NCI-H2081 treated with DMSO at 0.1 percent for 48 hours (cell line): ENCODE measurements at places on chromosomes 6 and 20.

DNA sequence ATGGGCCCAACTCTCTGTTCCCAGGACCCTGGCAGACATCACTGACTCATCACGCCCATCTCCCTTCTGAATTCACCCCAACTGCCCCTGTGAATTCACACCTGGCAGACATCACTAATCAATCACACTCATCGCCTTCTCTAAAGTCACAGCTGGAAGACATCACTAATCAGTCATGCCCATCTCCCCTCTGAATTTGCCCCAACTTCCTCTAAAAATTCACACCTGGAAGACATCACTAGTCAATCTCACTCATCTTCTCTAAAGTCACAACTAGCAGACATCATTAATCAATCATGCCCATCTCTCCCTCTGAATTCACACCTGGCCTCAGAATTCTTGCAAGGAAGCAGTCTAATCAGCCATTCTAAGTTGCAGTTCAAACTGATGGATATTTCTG, 111.1 kb downstream of the FOXA2 start:
- DNase-seq = no peak

DNA sequence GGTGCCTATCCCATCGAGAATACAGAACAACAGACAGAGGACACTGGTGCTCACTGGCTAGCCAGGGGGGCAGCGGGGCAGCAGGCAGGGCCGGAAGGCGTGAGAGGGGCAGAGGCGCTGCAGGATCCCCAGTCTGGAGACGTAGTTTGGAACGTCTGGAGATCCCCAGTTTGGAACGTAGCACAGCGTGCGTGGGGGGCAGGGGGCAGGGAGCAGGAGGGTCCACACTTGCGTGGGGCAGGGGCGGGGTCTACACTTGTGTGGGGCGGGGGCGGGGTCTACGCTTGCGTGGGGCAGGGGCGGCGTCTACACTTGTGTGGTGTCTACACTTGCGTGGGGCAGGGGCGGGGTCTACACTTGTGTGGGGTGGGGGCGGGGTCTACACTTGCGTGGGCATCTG, 107.2 kb downstream of the DACT2 start:
- DNase-seq = no peak

DNA sequence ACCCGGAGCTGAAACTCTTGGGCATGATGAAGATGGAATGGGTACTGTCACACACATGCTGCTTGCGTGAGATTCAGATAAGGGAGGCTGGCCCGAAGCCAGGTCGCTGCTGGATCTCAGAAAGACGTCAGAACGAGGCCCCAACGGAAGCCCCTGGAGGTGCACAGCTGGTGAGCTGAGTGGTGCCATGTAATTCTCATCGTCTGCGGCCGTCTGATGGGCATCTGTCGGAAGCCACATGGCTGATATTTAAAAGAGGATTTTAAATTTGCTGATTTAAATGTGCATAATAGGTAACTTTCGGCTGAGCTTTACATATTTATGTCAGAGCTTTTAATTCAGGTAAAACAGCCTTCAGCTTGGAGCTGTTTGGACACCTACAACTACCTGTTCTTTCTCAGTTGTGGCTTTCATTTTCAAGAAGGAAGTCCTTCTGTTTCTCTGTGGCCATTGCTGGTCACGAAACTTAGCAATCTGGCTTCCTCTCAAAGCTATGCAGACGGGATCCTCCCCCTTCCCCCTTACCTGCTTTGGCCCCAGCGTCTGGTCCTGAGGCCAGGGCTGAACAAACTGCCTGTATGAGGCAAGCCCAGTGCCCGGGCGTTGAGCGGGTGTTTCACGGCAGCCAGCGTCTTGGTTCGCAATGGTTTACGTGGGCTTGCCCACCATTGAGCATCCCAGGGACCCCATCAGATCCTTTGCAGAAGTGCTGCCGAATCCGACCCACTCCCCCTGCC, 9.2 kb downstream of the SLCO4A1 start:
- no peak for DNase-seq

DNA sequence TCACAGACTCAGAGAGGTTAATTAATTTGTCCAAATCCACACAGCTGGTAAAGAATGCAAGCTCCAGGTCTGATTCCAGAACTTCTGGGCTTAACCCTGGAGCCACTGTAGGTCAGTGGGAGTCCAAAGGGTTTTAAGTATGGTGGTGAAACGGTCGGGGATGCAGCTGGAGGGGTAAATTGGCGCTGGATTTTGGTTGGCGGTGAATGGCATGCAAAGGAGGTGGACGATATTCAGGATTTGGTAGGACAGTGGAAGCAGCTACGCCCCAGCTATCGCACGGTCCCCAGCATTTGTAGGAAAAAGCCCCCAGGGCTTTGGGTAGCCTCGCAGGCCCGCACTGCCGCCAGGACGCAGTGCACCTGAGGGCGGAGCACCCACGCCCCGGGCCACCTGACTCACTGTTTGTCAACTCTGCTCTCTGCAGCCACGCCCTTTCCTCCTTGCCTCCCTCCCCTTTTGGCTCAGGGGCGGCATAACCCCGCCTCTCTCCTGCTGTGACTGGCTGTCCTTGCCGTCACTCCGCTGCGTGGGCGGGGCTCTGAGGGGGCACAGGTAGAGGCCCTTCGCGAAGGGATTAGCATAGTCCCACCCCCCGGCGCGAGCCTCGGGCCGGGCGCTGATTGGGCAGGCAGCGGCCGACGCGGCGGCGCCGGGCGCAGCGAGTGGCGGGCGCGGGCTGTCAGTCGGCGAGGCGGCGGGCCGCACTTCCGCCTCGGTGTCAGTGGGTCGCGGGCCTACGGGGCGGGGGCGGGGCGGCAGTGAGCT, at the start of gene OSBPL2:
TSS of gene OSBPL2 (plus strand) at position 721 of the 768 bp plus-strand sequence. CDS start 17,664 bp downstream, outside the sequence.
- DNase-seq = peak; percentile 90

DNA sequence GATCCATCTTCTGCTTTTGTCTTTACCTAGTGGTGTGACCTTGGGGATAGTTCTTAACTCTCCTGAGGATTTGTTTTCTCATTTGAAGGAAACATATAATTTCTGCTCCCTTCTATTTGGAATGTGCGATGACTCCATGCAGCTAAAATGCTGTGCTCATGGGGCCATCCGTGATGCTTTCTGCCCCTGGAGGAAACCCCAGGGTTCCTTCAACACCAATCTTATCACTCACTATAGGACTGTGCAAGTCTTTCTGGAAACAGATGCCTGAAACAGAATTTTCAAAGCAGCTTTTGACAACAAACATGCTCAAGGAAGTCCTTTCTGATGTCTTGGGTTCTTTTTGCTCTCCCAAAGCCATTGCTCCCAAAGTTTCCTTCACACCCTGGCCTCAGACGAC, 128.8 kb upstream of the GGTLC1 start:
- no peak for DNase-seq

DNA sequence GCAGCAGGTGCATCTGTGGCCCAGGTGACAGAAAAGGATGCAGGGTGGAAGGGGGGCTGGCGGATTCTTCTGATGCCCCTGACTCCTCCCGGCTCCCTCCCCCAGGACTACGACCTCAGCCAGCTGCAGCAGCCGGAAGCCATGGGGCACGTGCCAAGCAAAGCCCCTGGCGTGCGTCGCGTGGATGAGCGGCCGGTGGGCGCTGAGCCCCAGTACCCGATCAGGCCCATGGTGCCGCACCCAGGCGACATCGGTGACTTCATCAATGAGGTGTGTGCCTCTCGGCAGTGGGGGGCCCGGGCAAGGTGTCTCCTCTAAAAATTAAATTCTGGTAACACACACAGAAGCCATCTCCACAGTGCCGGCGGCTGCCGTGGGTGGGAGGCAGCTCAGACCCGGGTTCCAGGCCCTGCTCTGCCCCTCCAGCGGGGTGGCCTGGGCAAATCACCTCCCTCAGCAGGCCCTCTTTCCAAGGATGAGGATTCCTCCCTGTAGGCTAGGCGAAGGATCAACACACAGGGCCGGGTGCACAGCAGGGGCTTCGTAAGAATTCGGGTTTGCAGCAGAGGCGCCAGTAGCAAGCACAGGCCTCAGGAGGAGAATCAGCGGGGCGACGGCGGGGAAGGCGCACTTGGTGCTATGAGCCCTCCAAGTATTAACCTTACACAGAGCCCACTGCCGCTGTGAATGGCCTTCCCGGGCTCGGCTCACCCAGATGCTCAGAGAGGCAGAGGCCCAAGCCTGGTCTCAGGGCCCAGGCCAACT, 131.5 kb downstream of the TAF4 start:
- DNase-seq = no peak

DNA sequence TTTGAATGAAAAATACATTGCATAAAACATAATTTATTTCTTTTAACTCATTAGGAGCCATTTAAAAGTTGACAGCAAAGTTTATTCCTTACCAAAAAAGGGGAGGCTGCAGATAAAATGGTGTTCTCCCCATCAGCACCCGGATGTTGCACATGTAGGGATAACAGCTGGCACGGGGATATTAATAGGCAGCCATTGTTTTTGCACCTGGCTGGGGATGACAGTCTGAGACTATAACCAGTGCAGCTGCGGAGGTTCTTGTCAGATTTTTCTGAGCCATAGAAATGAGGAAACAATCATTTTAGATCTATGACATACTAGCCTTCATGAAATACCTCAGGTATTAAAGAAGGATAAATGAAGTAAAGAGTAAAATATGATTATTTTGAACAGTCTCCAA, 20.1 kb upstream of the HECA start:
- DNase-seq = peak; percentile 94

DNA sequence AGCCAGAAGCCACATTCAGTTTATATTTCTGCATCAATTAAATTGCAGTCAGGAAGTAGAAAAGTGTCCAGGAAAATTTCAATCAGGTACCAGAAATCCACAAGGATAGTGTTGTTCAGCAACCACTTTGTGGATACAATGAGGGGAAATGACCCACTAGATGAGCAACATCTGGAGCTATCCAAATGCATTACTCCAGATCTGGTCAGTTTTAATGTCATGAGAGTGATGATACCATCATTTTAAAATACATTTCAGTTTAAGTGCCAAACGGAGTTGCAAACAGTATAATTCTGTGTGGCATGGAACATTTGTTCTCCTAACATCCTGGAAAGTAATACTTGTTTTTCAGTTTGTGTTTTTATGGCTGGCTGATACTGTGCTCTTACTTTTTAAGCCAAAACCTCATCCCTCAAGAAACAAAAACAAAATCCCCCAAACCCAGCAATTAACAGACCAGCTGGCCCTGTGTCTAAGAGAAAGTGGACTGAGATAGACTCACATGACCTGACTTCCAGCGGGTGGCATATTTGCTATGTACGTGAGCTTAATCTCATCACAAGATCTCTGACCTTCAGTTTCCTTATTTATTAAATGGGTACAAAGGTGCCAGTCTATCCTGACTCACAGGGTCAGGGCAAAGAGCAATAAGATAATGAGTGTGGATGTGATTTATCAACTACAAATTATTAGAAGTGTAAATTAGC, 58.8 kb upstream of the CNKSR3 start:
- no peak for DNase-seq

GRCh38 chr6:3133515-3133914, 15.0 kb downstream of the BPHL start:
- DNase-seq = no peak

GRCh38 chr6:37169496-37170272, at the start of gene PIM1:
TSS of gene PIM1 (plus strand) at chr6:37170152. CDS start at chr6:37170576, 424 bp downstream.
- DNase-seq = no peak

DNA sequence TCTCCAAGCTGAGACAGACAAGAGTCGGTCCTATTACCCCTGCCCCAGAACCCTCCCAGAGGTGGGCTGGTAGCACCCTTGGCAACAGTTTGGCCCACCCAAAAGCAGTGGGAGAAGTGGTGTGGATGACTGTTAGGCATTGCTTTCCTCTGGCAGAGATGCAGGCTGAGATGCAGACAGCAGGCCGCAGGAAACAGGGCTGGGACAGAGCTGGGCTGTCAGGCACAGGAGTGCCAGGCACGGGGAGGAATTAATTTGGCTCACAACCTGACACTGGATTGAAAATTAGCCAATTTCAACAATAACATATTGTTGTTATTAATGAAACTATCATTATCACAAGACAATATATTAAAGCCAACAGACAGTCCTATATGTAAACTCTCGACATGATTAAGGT, 15.7 kb upstream of the SIRT5 start:
- DNase-seq = no peak

DNA sequence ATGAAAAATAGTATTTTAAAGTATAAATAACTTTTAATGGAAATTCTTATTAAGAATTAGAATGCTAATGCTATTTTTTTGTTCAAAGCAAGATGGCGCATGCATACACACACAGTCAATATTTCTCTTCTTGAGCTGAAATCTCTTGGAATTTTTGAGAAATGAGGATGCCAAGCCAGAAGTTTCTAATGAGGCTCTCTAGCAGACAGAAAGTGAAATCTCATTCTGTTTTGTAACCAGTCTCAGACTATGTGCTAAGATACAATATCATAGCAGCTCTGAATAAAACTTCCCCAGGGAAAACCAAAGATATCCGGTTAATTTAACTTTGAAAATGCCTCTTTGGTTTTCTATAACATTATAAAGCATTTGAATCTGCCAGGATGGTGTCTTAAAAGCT, 97.2 kb upstream of the HDAC2 start:
- DNase-seq = no peak

- DNase-seq = no peak
Observed at GRCh38 chr6:156687789-156688619, 89.2 kb upstream of the ARID1B start.
